ENCODE measurements at places on chromosomes 7 and 10.

DNA sequence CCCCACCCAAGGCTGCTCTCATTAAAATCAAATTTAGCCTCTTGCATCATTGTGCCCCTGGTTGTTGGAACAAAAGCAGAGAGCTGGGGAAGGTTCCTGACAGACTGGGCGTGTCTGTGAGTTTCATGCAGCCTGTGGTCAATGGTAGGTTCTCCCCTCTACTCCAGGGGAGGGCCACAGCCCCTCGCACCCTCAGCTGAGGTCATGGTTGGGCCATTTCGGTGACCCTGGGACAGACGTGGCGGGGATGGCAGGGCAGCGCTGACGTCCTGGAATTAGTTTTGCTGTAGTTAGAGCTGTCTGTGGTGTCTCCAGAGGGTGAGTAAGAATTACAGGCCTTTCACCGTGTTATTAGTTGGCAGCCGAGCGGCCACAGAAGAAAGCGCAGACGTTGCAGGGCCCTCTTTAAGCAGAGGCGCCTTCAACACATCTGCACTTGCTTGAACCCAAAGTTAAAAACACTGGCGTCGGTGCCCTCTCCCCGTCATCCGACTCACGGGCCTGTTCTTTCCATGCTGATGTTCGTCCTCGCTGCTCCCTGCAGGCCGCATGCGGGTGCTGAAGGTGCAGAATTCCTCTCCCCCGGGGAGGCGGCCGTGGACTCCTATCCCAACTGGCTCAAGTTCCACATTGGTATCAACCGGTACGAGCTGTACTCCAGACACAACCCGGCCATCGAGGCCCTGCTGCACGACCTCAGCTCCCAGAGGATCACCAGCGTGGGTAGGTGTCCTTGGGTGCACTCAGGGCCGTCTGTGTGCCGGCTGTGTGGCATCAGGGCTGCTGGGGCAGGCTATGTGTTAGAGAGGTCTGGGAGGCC lies 2.8 kb downstream of the FAM20C start:
- DNase-seq, result no peak

- DNase-seq, result no peak
These were observed 36.9 kb downstream of the GDI2 start for GRCh38 chr10:5776136-5776880.

GRCh38 chr7:94901981-94902380 lies 5.4 kb upstream of the PPP1R9A start:
- no peak for DNase-seq

DNA sequence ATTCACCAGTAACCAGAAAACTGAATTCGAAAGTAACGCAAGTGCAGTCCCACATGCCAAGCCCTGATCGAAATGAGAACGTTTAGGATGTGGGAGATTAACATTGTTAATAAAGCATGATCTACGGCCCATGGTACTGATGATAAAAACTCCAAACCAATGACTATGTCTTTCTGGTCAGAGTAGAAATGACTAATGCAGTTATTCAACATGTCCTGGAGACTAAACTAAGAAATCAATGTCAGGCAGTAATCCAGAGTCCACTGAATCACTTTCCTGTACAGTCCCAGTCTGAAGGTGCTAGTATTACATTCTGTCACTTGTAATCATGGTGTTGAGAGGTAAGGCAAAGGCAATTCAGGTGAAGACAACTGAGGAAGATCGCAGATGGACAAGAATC lies 14.4 kb downstream of the NPSR1 start:
- DNase-seq, result no peak

DNA sequence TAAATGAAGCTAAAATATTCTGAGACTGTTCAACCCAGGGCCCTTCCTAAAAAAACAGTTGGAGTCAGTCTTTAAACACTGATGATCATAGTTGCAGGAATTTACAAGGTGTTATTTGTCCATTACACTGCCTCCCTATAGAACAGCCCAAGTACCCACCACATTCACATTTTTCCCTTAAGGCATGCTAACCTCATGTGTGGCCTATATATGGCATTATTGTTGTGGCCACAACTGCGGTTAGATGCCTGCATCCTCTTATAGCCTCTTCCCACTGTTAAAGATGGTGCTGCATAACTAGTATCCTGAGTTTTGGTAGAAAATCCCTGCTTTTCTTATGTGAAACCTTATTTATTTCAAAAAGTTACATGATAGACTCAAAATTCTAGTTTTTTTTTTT lies 287.9 kb upstream of the SEMA3A start:
- no peak for DNase-seq

DNA sequence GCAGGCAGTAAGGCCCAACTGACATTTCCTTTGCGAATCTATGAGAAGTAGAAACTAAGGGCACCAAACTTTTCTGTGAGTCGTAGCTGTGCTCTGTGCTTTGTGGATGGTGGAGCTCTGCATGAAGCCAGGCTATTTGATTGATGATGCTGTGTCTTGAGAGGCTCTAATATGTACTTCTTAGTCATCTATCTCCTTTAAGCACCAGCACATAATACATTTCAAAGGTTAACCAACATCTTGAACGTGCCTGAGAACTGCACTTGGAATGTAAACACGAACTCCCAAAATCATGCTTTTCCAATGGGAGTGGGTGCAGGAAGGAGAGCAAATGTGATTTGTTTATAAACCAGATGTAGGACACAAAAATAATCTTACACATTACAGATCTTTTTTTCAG lies 411.6 kb downstream of the PARD3 start:
- no peak for DNase-seq

GRCh38 chr7:95893484-95893883 lies 121.1 kb downstream of the DYNC1I1 start:
- DNase-seq, result no peak

DNA sequence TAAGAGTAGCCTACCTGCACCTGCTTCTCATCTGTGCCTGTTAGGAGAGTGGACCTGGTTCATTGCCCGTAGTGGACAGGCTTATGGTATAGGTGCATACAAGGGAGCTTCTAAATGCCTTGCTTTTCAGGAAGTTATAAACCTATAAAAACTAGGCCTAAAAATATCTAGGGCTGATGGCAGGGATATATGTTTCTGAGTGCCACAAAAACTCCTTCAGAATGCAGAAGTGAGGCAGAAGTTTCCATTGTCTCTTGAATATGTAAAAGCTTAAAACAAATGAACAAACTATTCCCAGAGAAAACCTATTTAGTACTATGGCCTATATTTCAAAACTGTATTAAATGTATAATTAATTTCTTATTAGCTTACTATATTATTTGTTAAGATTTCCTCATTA lies 91.8 kb downstream of the RNLS start:
- DNase-seq, result no peak

- no peak for DNase-seq
These were observed 16.8 kb upstream of the GPR15LG start for GRCh38 chr10:84156768-84157167.

DNA sequence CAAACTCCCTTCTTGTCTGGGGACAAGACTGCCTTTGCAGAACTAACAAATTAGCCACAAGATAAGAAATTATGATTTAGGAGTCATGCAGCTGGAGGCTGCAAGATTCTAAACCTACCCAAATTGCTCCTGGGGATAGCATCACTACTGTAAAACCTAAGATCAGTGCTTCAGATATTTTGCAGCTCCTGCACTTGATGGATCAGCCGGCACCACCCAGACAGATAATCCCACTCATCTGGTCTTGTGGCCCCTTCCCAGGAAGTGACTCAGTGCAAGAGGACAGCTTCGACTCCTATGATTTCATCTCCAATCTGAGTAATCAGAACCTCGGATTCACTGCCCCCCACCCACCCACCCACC lies 181.9 kb downstream of the AKR1D1 start:
- DNase-seq, result no peak

DNA sequence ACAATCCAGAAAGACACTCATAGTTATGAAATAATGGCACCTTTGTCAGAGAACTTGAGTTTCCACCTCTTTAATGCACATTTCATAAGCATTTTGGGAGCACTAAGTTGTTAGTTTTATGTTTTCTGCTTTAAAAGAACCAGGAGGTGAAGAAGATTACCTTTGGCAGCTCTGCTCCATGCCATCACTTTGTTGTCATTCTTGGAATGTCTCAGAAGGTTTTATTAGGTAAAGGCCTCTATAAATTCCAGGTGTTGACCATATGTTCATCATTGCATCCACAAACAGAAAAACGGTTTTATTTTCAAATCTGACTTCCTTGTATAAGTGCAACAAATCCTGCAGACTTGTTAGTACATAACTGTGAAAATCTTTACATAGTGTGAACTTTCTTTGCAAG lies 424.8 kb downstream of the MDFIC start:
- DNase-seq, result no peak

GRCh38 chr10:101867931-101868330 lies 24.3 kb upstream of the KCNIP2 start:
- DNase-seq, result no peak

DNA sequence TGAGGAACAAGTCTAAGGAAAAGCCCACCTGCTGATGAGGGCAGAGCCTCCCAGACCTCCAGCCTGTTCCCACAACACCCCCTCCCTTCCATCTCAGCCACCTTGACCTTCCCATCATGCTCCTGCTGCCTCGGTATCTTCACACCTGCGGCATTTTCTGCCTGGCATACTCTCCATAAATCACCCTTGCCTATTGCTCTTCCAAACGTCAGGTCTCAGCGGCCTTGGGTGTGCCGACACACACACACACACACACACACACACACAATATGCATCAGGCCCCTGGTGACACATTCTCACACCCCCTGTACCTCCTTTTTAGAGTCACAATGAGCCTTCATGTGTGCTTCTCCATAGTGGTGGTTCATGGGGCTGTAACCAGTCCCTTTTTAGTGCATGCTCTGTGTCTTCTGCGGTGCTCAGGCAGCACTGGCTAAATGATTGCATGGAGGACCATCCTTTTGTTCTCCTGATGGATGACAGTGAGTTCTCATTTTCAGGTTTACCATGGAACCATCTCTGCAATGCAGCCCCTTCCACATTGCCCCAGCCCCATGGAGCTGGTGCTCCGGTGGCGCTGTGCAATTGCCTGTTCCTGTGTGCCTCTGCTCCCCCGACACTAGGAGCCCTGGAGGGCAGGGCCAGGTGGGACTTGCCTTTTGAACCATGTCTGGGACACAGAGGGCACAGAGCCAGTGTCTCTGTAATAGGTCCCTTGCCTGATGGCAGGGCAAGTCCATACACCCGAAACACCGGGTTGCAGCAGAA lies 4.5 kb downstream of the ADIRF start:
- DNase-seq, result no peak

DNA sequence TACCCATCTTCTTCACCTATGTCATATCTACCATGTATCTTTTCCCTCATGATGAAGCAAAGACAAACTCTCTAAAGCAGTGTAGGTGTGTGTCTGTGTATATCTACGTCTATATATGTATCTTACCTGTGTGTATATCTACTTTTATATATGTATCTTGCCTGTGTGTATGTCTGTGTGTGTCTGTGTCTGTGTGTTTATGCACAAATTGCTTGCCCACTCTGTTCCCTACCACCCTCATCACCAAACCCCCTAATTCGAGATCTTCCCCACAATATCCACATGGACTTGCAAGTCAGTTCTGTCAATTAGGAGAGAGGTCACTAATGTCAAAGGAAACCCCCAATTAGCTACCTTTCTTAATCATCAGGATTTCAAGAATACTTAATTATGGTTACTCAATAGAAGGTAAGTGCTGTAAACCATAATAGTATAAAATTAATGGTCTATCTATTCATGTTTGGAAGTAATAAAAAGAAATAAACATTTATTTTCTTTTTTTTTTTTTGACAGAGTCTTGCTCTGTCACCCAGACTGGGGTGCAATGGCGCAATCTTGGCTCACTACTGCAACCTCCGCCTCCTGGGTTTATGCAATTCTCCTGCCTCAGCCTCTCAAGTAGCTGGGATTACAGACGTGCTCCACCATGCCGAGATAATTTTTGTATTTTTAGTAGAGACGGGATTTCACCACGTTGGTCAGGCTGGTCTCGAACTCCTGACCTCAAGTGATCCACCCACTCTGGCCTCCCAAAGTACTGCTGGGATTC lies 43.6 kb downstream of the ANKRD61 start:
- no peak for DNase-seq

GRCh38 chr10:91410638-91411371 lies 661 bp downstream of the HECTD2 start:
- DNase-seq, result no peak

DNA sequence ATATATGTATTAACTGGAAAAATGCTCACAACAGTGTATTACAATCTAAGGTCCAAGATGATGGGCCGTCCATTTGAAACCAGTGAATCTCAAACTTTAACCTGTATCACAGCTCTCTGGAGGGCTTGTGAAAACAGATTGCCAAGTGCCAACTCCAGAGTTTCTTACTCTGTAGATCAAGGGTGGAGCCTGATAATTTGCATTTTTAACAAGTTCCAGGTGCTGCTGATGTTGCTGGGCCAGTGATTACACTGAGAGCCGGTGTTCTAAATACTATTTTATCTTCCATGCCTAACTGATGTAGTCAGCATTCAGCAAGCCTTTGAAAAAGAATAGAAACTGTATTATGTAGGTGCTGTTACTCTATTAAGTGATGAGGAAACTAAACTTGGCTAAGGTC lies 269.9 kb upstream of the FERD3L start:
- no peak for DNase-seq

- peak; percentile 77 for DNase-seq
These were observed 16.2 kb upstream of the DLD start for GRCh38 chr7:107874605-107875446.

DNA sequence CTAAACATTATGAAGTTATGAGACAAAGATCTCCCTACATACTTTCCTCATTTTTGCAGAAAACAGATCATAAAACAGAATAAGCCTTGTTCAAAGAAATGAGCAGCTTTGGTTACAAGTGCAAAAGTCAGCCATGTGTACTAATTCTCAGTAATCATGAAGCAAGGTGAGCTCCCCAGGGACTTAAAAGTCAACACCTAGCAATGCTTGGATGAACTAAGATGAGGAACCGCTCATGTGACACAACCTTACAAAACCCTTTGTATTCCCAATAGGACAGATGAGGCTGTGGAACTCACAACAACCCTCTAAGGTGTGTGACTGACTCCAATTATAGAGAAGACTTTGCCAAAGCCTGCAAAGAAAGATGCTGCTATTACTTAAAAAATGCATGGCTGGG lies 154.5 kb downstream of the SLC25A13 start:
- DNase-seq, result no peak

GRCh38 chr7:71343892-71344291 lies 211.9 kb downstream of the GALNT17 start:
- no peak for DNase-seq

DNA sequence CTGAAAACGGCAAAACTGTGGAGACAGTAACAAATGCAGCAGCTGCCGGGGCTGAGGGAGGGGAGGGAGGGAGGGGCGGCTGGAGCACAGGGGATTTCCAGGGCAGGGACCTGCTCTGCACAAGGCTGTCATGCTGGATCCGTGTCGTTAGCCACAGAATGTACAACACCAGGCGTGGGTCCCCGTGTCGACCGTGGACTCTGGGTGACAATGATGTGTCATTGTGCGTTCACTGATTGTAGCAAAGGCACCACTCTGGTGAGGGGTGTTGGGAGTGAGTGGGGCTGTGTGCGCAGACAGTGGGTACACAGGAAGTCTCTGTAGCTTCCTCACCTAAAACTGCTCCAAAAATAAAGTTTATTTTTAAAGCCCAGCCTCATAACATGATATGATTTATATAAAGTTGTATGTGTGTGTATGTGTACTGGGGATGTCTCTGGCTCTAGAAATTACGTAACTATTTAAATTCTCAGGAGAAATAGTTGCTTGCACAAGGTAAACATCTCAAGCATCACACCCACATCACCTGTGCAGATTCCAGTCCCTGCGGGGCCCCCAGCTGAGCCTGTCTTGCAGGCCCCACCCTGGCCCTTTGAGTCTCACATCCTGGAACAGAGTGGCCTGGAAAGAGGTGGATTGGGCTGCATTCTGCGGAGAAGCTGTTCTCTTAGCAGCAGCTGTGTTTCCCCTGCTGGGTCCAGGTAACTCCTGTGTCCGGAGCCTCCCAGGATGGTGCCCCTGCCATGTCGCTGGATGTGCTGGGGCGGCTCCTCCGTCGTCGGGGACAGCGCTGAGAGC lies 135.7 kb downstream of the DYNC2I1 start:
- no peak for DNase-seq
